EH (cell line): ENCODE measurements at places on chromosomes 4 and X.

DNA sequence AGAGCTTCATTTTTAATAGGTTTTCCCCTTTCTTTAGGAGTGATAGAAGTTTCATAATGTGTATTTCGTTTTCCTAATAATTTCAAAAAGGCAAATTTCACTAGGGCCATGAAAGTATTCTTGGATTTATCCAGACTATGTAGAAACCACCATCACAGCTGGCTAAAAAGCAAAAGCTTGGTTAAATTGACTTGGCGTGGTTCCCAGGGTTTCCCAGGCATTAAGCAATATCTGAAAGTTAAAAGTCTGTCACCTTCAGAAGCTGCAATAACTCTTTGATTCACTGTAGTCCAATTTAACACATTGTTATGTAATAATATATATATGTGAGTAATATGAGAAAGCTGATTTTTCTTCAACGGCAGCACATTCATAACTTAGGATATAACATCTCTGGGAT, 38.3 kb downstream of the NDNF start:
- peak; percentile 19 for DNase-seq

GRCh38 chr4:84379917-84380641, 119.0 kb downstream of the NKX6-1 start:
- DNase-seq: peak; percentile 1

GRCh38 chrX:147978931-147979330, 2.2 kb upstream of the FMR1NB start:
- DNase-seq: no peak

- DNase-seq: no peak
Measured at GRCh38 chr4:20269320-20269719, 17.6 kb downstream of the SLIT2 start.

- no peak for DNase-seq
Measured at GRCh38 chr4:156038772-156039171, 85.1 kb upstream of the CTSO start.

GRCh38 chr4:8738471-8738931, 133.1 kb downstream of the HMX1 start:
- no peak for DNase-seq

DNA sequence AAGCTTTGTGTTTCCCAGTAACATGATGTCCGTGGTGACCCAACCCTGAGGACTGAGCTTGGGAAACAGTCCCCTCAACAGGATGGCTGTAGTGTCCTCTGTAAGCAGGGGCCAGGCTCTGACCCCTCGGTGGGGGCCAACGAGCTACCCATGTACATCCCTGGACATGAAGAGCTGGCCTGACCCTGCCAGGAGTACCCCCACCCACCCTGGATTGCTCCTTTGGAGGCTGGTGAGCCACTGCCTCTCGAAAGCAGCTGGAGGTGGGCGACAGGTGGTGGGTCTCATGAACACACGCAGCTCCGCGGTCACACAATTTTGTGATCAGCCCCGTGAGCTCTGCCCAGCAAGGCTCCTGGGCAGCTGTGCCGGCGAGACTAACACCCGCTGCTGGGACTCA, 33.5 kb downstream of the NSG1 start:
- DNase-seq: no peak

DNA sequence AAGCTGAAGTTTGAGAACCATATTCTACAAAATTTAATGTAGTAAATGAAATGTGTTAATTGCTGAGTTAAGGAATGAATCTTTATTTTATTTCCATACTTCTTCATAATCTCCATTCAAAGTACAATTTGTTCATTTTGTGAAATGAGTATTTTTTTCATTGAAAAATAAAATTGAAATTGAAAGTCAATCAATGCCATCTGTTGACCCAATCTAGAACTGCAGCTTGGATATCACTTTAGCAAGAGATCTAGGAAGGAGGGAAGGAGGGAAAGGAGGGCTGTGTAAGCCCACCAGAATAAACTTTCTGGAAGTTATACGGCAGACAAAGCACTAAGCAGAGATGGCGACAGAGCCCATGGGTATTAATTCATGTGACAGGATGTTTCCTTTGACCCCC, 128.4 kb downstream of the ZMAT1 start:
- peak; percentile 28 for DNase-seq

- peak; percentile 72 for DNase-seq
Measured at GRCh38 chrX:1657367-1658070, 42.7 kb downstream of the ASMT start.

- no peak for DNase-seq
Measured at GRCh38 chrX:47828984-47829383, 7.7 kb upstream of the ZNF81 start.

GRCh38 chr4:24000470-24000831, 110.6 kb upstream of the PPARGC1A start:
- no peak for DNase-seq

- DNase-seq: no peak
Measured at GRCh38 chrX:9537781-9538180, 72.9 kb downstream of the TBL1X start.

DNA sequence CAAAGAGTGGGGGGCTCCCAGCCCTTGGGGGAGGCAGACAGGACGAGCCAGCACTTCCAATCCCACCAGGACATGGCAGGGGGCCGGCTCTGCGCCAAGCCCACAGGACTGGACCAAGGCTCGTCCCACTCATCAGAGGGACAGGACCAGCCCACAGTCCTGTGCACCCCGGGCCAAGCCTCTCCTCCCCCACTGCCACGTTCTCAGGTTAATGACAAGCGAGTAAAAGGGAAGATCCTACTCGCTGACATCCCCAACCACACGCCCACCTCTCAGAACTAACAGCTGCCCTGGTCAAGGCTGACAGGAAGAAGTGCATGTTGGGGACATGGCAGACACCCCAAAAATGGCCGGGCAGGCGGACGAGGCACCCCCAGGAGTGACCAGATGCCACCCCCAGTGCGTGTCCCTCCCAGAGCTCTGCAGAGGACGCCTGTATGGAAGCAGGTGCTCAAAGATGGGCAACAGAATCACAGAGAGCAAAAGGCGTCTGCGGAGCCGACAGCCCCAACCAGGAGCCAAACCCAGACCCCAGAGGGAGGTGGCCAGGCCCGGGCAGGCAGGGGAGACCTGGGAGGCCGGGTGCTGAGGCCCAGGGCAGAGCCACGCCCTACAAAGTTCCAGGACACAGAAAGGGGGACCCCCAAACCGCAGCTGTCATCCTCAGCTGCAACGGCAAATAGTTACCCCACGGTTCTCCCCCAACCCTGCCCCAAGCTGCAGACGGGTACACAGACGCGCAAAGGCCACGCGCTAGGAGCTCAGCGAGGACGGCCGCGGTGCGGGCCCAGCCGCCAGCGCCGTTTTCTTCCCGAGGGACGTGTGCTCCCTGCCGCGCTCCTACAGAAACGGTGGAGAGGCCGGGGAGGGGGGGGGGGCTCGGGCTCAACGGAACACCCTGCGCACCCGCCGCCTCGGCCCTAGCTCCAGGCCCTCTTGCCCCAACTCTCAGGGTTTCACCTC, 1.7 kb downstream of the CTBP1 start:
- DNase-seq: peak; percentile 24

- no peak for DNase-seq
Measured at GRCh38 chr4:67207941-67208441, 337.3 kb downstream of the CENPC start.

DNA sequence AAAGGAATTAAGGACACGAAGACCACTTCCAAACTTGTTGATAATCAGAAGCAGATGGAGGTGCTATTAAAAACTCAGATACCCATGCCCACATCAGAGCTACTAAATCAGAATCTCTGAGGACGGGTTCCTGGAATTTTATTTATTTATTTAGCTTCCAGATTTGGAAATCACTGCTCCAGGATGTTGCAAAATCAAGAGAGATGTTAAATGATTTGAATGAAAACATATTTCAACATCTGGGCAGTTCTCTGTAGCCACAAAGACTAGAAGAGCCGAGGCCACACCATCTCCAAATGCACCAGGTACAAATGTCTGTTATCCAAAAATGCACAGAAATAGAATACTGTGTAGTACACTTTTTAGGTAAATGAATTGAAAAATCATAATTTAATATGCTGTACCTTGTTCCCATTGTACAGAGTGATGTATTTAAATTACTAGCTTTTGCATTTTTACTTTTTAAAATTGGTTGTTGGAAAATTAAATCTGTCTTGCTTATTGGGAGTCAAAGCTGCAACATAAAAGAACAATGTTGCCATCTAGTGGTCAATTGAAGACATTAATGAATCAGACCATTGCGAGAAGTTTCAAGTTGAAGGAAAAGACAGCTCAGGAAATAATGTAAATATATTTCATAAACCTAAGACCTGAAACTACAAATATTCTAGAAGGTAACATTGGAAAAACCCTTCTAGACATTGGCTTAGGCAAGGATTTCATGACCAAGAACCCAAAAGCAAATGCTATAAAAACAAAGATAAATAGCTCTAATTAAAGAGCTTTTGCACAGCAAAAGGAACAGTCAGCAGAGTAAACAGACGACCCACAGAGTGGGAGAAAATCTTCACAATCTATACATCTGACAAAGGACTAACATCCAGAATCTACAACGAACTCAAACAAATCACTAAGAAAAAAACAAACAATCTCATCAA, 151.3 kb upstream of the TTC29 start:
- DNase-seq: peak; percentile 63

- peak; percentile 40 for DNase-seq
Measured at GRCh38 chrX:17525762-17526555, 151.0 kb downstream of the NHS start.

GRCh38 chr4:5622596-5622995, 85.8 kb downstream of the EVC2 start:
- DNase-seq: no peak
